ENCODE measurements at places on chromosomes 12 and 14.
A peak's percentile ranks its signal among the peaks of the same experiment; 100 is the strongest.

- DNase-seq, result no peak
Measured at GRCh38 chr14:54591461-54591860, 24.5 kb downstream of the SAMD4A start.

DNA sequence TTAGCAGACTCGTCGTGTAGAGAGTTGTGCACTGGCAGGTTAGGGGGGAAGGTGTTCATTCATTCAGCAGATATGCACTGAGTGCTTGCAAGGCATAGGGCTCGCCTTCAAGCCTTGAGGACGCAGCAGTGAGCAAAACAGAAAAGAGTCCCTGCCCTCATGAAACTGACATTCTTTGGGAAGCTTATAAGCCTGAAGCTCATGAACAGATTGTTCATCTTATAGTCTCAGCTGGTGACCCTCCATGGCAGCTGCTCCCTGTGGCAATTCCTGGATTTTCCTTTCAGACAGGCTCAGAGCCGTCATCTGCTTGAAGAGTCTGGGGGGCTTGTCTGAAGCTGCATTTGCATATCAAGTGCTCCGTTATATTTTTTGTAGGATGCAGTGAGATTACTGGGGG, 148.4 kb downstream of the PRKCH start:
- no peak for DNase-seq

DNA sequence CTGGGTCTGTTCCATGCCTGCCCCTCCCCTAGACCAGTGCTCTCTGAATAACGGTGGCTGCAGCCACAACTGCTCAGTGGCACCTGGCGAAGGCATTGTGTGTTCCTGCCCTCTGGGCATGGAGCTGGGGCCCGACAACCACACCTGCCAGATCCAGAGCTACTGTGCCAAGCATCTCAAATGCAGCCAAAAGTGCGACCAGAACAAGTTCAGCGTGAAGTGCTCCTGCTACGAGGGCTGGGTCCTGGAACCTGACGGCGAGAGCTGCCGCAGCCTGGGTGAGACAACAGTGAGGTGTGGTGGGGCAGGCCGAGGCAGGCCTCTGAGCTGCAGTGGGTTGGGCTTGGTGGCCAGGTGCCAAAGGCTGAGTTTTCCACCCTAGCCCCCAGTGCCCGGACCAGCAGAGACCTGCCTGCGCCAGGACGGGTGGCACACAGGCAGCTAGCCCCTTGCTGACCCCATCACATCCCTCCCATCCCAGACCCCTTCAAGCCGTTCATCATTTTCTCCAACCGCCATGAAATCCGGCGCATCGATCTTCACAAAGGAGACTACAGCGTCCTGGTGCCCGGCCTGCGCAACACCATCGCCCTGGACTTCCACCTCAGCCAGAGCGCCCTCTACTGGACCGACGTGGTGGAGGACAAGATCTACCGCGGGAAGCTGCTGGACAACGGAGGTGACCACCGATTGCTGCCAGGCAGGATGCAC, 28.2 kb upstream of the LRP1-AS start:
- DNase-seq, result peak; percentile 72

GRCh38 chr12:74790931-74791330, 253.3 kb downstream of the ATXN7L3B start:
- no peak for DNase-seq

GRCh38 chr12:24025153-24025798, 75.8 kb upstream of the SOX5 start:
- DNase-seq, result no peak

- no peak for DNase-seq
Measured at GRCh38 chr12:98126637-98127335, 388.6 kb upstream of the TMPO start.

GRCh38 chr12:49584591-49584990, 16.6 kb upstream of the MCRS1 start:
- no peak for DNase-seq

- DNase-seq, result no peak
Measured at GRCh38 chr12:91406920-91407341, 224.3 kb upstream of the DCN start.

DNA sequence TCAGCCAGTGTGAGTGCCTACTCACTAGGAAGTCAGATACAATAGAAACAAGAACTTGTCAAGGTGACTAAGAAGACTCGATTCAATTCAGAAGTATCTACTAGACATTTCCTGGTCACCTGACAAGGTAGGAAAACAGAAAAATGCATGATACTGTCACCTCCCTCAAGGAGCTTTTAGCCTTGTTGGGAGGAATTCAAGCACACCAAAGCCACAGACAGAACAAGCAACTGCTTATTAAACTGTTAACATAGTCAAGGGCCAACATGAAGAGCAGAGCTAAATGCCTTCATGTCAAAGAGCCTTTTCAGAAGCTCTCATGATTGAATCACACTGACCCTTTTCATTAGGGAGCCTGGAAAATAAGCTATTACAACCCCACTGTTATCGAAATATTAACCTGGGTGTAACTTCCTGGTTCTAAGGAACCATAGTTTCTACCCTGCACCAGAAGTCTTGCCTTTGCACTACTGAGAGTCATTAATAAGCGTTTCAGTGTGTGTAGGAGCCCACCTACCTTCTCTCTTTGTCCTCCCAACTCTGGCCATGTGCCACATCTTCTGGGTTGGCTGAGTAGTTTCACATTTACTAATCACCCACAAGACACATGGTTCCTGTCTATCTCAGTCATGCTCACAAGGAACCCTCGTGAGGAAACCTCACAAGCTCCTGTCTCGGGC, 31.0 kb upstream of the LGALS3 start:
- DNase-seq, result peak; percentile 82

DNA sequence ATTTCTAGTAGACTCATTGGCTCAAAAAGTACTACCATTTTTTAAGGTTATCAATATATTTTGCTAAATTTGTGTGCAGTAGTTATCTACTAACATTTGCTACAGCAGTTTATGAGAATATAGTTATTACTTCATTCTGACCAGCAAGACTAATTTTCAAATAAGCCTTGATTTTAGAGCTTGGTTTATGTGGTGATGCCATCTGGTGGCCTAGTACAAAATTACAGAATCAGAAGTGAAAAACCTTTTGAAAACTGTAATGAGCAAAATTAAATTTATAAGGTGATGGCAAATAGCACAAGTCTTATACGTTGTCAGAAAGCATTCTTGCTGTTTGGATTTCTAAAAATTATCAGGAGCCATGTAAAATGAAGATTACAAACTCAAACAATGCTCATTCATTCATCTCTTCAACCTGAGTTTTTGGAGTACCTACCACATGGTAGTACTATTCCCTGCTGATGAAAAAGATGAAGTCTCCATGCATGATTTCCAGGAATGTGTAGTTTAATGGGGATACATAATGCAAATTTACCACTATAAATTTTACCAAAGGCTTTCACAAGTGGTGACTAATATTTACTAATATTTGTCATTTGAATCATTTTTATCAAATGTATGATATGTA, 51.0 kb downstream of the MAGOHB start:
- DNase-seq, result no peak

Data from stimulated activated effector memory CD8-positive, alpha-beta T cell treated with anti-CD3 and anti-CD28 coated beads, Interleukin-12 subunit alpha, Interleukin-12 subunit beta, amount 100 ng/mL, for 72 hours (primary cell).